Stimulated activated CD8-positive, alpha-beta memory T cell treated with anti-CD3 and anti-CD28 coated beads, Interleukin-15, amount 100 ng/mL, for 1 hour (primary cell): ENCODE measurements at places on chromosomes 2 and 18.

- DNase-seq = no peak
Measured at GRCh38 chr2:175742367-175742766, 259.7 kb downstream of the LNPK start.

- no peak for DNase-seq
Measured at GRCh38 chr2:35461406-35461805, 894.2 kb upstream of the CRIM1 start.

DNA sequence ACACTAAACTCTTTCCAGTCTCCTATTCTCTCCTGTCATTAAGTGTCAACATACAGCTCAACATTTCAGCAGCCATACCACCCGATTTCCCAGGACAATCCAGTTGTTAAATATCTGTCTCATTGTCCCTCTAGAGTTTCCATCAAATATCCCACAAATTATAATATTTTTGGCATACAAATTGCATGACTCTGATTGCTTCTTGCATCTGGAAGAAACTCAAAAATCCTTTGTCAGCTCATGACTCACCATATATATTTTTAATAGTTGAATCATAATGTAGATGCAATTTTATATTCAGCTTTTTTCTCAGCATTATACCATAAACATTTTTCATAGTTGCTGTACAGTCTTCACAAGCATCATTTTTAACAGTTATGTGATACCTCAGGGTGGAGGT, 7.2 kb downstream of the SLC30A3 start:
- DNase-seq = no peak

- DNase-seq = no peak
Measured at GRCh38 chr2:134508391-134508790, 210.4 kb downstream of the TMEM163 start.

DNA sequence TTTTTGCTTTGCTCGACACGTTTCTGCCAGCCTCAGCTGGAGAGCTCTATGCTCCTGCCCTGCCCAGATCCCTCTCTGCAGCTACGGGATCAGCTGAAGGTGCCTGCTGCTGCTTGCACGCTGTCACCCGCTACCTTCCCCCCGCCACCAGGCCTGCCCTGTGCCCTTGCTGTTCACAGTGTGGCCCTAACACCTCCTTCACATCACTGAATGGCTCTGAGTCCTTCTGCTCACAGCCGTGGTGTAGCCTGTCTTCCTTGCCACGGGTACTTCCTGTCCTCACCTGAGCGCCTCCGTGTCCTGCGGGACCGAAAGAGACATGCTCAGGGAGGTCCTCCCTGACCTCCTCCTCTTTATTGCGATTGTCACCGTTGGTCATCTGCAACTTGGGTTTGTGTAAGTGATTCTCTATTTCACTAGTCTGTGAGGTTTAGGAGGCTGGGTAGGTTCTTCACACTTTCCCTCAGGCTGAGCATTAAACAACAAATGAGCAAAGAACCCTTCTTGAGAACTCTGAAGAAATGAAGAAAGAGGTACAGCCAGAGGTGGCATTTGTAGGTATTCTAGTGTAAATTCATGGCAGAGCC, 127.5 kb downstream of the NCK2 start:
- DNase-seq = no peak

DNA sequence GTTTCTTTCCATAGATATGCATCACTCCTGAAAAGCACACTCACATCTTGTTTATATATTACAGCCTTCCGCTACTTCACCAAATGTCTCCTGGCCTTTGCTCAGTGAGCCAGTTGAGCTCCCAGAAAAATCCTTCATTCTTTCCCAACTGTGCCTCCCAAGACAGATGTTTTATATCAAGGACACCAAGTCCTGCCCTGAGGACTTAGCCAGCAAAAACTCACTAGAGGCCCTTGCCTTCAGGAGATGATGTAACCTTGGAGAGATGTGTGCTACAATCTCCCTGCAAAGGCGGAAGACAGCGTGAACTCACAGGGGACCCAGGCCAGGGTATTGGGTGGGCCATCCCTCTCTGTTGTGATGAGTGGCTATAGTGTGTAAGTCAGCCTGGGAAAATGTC, 86.1 kb upstream of the CTAGE1 start:
- DNase-seq = no peak

DNA sequence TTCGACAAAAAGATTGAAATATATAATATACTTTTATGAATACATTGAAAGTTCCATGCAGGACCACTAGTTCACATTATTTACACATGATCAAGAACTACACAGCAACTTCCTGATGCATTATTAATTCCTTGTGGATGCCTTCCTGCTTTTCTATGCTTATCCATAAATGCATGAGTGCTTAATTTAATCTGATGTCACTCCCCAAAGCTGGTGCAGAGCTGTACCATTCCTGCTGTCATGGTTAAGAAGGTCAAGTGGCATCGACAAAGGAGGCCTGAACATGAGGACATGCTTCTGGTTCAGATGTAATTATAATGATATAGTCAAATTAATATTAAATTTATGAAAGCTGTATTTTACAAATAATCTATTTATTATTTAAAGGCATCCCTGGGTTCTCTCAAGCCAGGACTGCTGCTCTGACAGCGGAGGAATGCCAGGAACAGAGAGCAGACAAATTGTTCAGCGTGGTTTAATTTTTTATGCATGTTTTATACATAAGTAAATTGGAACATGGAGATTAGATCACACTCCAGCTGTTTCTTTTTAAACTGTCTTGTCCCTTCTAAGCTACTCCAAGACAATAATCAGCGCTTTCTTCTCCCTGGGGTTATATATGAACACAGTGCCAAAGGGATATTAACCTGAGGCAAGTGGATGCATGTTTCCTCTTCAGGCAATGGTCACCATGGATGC, 307.3 kb upstream of the CNTNAP5 start:
- no peak for DNase-seq

DNA sequence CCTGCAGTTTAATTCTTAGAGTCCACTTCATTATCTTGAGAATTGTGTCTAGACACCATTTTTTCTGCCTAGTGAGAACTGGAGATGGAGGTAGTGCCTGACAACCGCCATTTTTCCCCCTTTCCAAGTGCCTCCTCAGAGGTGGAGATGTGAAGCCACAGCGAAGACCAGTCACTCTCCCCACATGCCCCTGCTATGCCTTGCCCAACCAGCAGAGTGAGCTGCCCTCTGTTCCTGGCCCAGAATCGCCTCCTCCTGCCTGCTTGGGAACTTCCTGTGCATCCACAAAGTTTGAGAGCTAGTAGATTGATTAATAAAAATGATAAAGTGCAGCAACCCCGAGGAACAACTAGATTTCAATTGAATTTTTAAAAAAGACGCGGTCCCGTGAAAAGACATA, 123.3 kb downstream of the CLIP4 start:
- no peak for DNase-seq

DNA sequence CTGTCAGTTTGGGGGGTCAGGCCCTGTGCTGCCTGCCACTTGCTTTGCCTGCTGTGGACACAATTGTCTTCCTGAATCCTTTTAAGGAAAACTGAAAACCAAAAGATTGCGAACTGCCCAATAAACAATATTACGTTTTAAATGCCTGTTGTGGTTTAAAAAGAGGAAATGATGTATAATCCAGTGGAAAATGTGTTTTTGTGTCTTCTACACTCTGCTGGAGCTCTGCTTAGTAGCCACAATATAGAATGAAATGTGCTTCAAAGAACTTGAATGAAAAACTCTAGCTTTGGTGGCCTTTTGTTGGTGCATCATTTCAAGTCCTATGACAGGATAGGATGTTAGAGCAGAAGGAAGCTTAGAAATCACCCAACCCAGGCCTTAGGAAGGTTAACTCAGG, 23.2 kb upstream of the CABYR start:
- no peak for DNase-seq

DNA sequence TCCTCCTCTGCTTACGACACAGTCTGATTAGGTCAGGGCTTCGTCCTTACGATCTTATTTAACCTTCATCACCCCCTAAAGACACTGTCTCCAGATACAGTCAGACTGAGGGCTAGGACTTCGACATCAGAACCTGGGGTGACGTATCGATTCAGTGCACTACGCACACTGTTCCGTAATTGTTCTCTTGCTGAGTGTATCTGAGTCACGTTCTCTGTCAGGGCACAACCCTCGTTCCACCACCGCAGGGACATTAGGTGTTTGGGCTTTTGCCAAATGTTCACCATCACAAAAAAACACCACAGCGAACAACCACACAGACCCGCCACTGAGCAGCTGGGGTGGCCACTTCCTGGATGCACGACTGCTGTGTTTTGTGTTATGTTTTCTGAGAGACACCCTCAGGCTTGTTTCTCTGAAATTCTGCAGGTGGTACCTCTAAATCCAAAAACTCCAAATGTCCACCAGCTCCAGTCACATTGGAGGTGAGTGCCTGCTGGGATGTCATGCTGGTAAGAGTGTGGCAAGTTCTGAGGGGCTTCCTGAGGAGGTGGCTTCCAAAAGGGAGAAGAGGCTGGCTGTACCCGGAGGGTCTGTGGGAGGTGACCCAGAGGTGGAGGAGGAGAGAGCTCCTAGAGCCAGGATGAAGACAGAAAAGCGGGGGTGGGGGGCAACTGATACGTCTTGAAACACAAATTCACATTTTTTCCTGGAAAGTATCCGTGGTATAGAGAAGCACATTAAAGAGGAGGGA, 66.6 kb downstream of the ADNP2 start:
- peak; percentile 13 for DNase-seq

DNA sequence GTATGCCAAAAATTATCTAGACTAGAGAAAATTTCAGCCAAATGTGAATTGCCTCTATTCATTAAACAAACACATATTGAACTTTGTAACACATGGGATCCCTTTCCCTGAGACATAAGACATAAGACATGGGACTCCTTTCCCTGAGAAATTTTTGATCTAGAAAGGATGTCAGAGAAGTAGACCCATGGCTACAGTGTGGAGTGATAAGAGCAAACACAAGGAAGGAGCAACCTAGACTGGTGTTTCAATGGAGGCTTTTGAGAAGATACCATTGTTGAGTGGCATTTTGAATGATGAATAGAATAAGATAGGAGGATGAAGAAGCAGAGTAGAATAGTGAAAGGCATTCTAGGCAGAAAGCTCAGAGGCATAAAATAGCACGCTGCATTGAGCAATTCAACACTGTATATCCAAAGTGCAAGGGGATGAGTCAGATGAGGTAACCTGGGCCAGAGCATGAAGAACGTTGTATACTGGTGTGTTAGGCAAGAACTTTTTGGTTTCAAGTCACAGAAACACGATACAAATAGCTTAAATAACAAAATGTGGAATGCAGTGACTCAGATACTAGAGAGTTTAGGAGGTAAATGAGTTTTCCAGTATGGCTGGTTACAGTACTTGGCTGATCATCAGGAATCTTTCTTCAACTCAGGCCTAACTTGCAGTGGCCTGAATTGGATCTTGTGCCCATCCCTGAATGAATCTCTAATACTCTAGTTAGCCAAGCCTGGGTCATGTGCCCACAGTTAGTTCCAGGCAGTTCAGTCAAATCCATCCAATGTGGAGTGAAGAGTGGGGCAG, 129.8 kb upstream of the TANK start:
- no peak for DNase-seq

GRCh38 chr2:111143843-111144198, 23.1 kb downstream of the BCL2L11 start:
- DNase-seq = no peak

DNA sequence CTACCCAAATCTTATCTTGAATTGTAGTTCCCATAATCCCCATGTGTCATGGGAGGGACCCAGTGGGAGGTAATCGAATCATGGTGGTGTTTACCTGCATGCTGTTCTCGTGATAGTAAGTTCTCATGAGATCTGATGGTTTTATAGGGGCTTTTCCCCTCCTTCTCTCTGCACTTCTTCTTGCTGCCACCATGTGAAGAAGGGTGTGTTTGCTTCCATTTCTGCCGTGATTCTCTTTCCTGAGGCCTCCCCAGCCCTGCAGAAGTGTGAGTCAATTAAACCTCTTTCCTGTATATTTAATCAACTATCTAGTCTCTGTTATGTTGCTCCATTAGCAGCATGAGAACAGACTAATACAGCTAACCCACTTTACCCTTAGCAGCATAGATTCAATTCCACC, 37.6 kb downstream of the CDC42EP3 start:
- DNase-seq = no peak

DNA sequence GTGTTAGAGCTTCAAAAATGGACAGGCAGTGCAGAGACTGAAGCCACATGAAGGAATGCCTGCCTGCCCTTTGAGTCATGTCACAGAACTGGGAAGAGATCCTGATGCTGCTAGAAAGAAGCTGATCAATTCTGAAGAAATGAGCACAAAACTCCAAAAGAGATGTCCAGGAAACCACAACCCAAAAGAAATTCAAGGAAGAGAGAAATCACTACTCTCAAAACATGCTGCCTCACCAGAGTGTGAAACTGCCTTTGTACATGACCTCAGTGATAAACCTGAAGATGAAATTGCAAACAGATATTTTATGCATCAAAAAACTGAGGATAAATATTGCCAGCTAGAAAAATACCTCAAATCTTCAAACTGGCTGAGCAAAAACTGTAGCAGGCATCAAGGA, 20.5 kb downstream of the USP40 start:
- no peak for DNase-seq

DNA sequence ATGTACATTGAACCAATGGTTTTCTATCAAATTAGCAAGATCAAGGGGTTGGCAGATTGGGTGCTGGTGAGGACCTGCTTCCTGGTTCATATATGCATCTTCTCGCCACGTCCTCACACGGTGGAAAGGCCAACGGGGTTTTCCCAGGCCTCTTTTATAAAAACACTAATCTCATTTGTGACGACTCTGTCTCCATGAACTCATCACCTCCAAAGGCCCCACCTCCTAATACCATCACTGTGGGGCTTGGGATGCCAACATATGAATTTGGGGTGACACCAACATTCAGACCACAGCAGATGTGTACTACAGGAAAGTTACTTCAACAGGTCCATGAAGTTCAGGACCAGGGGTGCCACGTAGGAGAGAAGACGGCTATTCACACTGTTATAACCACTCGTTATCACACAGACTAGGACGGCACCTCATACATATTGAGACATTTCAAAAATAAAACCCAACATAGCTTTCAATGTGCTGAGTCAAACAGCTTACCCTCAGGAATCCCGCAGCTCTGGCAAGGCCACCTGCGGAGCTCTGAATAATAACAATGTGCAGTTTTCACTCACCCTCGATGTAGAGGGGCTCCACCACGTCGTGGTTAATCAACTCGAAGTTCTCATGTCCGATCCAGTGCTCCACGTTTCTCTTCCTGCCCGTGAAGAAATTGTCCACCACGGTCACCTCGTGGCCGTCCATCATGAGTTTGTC, 49.3 kb downstream of the UXS1 start:
- no peak for DNase-seq

GRCh38 chr2:164621764-164622105, 453 bp upstream of the GRB14 start:
- DNase-seq = no peak

GRCh38 chr18:69158944-69159343, 241.7 kb upstream of the DOK6 start:
- DNase-seq = no peak

DNA sequence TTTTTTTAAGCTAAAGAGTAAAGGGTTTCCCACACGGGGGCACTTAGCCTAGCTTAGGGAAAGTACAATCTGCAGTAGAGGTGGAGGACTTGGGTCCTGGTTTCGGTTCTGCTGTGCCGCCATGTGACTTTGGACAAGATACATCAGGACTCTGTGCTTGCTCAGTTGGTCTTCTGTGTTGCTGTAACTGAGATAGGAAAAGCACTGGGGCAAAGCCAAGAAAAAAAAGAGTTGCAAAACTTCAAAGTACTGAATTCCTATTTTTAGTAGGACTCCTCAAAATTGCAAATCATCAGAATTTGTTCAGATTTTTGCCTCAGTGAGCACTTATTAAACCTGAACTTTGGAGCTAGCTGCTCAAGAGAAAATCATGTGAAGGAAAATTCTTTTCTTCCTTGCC, 96.3 kb upstream of the STON1 start:
- DNase-seq = no peak
